Spleen (tissue), 13 donors: ENCODE measurements at places on chromosomes 16 and 17. TPM values are rescaled to one million over a fixed set of nuclear protein-coding genes. Genes with fewer than 3 reads are reported as not detected.

The CEP295NL gene
- total RNA-seq, result 9.5 TPM

DNA sequence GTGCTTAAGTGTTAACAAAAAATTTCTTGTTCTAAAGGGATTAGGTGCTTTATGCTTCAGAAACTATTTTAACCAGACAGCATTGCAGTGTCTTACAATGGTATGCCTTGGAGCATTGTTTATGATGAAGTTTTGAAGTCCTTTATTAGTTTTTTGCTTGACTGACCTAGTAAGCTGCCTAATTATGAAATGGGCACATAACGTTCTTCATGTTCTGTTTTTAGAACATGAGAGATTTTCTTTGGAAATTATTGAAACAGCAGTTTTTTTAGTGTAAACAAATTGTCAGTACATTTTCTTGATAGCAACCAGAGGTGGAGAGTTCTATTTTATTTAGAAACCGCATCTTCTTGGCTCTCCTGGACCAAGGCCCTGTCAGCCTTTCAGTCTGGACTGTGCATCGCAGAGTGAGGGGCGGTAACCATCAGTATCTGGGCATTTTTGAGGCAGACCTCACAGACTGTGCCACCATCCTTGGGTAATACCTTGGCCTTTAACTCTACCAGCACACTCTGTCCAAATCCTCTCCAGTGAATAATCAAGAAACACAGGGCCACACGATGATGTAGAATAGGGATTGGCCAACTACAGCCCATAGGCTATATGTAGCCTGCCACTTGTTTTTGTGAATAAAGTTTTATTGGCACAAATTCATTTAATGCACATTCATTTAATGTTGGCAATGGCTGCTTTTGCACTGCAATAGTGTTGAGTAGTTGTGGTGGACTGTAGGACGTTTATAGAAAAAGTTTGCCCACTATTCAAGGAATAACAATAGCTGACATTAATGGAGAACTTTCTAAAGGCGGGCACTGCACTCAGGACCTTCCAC, 81.1 kb downstream of the VPS35L start:
- H3K27me3 ChIP-seq, result no peaks in the 10 kb centered on the region
- H3K4me3 ChIP-seq, result no peak overlapping the region
- H3K4me1 ChIP-seq, result no peaks in the 10 kb centered on the region
- DNase-seq, result no peak

DNA sequence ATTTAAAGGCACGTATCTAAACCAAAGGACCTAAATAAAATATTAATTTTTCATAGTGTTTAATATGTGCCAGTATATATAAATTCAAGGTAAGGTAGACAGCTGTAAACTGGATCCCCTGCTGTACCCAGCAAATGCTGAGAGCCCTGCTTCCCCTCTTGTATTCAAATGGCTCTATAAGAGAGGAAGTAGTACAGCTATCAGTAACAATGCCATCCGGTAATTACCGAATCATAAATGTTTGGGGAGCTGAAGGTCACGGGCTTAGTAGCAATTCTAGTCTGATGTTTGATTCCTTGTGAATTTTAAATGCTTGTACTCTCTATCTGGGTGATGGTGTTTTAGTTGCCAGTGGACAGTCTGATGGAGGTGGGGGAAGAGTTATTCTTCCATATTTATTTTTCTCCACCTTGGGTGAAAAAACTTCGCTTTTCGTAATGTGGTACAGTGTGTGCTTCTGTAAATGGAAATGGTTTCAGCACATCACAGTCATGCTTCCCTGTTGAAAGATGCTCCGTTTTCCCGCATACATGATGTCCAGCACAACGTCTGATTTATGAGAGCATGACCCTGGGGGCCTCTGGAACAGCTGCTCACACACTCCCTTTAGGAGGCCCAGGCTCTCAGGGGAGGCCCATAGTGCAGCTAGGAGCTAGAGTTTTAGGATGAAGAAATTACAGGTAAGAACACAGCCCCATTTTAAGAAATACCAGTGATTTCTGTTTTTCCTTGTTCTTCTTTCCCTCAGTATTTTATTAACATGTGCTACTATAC, 423.9 kb downstream of the WWOX start:
- peaks cover 20% of the 10 kb centered on the region for H3K4me1 ChIP-seq
- H3K4me3 ChIP-seq, result no peak overlapping the region
- no peak for DNase-seq

The DOC2A gene
- 2.4 TPM for total RNA-seq

DNA sequence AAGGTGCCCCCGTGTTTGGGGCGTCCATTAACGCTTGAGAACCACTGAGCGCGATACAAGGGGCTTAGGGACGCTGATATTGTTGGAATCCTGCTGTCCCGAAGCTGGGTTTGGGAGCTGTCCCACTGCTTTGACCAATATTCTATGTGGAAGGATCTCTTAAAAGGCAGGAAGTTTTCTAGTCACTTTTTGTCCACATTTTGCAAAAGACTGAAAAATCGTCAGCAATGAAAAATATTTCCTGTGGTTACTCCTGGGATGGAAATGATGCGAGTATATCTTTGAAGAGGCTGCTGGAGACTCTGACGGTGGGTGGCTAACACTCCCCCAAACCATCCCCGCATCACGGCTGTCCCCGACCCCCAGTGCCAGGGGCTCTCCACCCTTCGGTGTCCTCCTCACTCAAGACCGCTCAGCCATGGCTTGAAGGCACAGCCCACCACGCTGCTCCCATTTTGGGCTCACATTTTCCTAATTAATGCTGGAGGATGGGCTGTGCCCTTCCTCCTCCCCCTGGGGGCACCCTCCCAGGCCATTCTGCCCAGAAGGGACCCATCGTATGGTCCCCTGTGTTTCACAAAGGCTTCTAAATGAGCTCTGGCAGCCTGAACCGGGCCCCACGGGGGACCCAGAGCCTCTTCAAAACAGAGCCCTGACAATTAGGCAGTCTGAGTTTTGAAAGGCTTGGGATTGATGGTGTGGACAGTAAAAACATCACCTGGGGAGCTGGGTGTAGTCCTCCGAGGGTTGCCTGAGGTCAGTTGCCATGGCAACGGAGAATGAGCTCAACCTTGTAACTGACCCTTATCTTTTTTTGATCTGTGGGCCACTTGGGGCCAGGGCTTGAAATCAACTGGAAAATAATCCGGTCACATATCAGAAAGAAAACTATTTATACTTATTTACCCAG, 158.6 kb downstream of the C16orf78 start:
- H3K36me3 ChIP-seq, result no peaks in the 10 kb centered on the region
- no peak overlapping the region for H3K27ac ChIP-seq
- peak; percentile 47 for DNase-seq

The KRT39 gene
- not detected for total RNA-seq

The HOXB9 gene
- total RNA-seq, result 0.30 TPM

DNA sequence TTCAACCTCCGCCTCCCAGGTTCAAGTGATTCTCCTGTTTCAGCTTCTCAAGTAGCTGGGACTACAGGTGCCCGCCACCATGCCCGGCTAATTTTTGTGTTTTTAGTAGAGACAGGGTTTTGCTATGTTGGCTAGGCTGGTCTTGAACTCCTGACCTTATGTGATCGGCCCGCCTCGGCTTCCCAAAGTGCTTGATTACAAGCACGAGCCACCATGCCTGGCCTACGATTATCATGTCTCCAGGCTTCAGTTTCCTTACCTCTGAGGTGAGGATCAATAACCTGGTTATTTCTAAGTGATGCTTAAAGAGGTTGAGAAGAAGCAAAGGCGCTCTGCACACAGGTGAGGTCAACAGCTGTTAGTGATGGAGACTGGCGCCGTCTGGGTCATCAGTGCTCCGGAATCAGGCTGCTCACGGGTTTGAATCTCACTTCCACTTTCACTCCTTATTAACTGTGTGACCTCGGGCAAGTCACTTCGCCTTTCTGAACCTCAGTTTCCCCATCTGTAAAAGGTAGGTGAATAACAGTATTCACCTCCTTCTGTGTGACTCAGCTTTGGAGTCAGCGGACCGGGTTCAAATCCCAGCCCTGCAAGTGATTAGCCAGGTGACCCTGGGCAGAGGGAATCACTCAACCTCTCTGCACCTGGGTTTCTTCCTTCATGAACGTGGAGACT, 745 bp upstream of the ABCC1 start:
- no peaks in the 10 kb centered on the region for H3K36me3 ChIP-seq
- no peaks in the 10 kb centered on the region for H3K27me3 ChIP-seq
- H3K4me1 ChIP-seq, result peaks cover 39% of the 10 kb centered on the region
- H3K27ac ChIP-seq, result peak overlapping the region; percentile 93
- H3K4me3 ChIP-seq, result peak overlapping the region; percentile 94

DNA sequence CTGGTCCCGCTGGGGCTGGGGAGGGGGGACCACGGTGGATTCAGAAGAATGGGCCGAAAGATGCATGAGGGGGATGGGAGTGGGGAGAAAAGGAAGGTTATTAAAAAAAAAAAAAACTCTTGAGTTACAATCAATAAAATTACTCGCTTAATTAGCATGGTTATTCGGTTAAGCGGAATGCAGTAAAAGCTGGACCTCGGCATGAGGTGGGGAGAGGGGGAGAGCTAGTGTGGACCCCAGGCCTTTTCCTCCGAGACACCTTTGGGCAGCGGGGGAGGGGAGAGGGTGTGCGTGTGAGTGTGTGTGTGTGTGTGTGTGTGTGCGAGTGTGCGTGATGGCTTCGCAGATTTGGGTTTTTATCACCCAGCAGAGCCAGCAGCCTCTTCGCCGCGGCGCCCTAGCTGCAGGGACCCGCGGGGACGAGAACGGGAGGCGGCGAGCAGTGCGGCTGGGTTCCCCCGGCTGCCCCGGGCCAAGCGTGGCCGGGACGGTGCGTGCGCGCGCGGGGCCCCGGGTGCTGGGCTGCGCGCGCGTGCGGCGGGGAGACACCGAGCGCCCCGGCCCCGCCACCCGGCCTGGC, 3.7 kb downstream of the BAHCC1 start:
- DNase-seq, result no peak
- H3K4me1 ChIP-seq, result peaks cover 50% of the 10 kb centered on the region
- peak overlapping the region; percentile 91 for H3K27ac ChIP-seq
- H3K27me3 ChIP-seq, result peaks cover 70% of the 10 kb centered on the region
- no peaks in the 10 kb centered on the region for H3K36me3 ChIP-seq

- no peak overlapping the region for H3K4me3 ChIP-seq
- no peaks in the 10 kb centered on the region for H3K36me3 ChIP-seq
These were observed 7.6 kb upstream of the BEAN1 start for GRCh38 chr16:66419527-66419926.

- H3K4me3 ChIP-seq, result no peak overlapping the region
- peaks cover 36% of the 10 kb centered on the region for H3K27me3 ChIP-seq
- peaks cover 13% of the 10 kb centered on the region for H3K4me1 ChIP-seq
- DNase-seq, result peak; percentile 90
These were observed 10.1 kb upstream of the CA4 start for GRCh38 chr17:60139438-60140285.

The TAT gene
- not detected for total RNA-seq

DNA sequence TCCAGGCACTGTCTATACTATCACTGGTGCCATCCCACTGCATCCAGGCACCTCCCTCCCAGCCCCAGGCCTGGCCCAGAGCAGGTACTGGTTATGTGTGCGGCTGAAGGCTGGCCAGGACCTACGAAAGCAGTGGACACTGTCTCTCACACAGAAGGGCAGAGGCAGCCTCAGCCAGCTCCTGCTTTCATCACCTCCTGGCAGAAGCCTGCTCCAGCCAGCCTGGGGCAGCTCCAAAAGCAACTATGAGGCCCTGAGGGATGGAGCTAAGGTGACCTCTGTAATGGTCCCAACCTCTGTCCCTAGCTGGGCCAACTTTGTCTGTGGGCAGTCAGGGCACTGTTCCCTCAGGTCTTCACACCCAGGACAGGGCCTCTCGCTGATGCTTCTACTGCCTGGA, 18.8 kb downstream of the HSD11B2 start:
- H3K27ac ChIP-seq, result peak overlapping the region; percentile 47
- no peaks in the 10 kb centered on the region for H3K27me3 ChIP-seq
- no peak for DNase-seq
- H3K36me3 ChIP-seq, result no peaks in the 10 kb centered on the region
- no peak overlapping the region for H3K4me3 ChIP-seq

DNA sequence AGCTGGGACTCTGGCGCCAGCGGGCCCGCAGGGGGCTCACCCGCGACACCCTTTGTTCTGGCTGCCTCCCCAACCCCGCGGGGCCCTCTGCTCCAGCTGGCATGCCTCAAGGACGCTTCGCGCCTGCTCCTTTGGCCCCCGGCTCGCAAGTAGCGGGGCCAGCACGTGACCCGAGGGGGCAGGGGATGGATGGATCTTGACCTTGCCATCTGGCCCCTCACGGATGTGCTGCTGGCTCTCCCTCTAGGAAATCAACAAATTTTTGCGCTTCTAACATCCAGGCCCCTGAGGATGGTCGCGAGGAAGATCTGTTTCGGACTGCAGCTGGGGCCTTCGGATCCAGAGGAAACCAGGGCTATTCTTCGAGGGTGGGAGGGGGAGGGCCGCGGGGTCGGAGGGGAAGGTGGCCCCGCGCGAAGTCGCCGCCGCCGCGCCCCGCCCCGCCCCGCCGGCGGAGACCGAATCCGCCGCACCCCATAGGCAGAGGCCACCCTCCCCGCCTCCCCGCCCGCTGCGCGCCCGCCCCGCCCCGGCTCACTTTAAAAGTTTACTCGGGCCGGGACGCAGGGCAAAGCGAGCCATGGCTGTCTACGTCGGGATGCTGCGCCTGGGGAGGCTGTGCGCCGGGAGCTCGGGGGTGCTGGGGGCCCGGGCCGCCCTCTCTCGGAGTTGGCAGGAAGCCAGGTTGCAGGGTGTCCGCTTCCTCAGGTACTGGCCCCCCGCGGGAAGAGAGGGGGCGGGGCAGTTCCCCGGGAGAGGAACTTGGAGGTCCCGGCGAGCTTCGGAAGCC, at the start of gene ACSF2:
TSS of gene ACSF2 (plus strand) at position 537 of the 790 bp plus-strand sequence. CDS start at position 581, 44 bp downstream.
- no peaks in the 10 kb centered on the region for H3K27me3 ChIP-seq
- no peaks in the 10 kb centered on the region for H3K36me3 ChIP-seq
- H3K27ac ChIP-seq, result peak within 1 kb of the TSS; percentile 89
- H3K4me1 ChIP-seq, result peaks cover 56% of the 10 kb centered on the region
- DNase-seq, result peak; percentile 94
- peak within 1 kb of the TSS; percentile 56 for H3K4me3 ChIP-seq

The NOL3 gene
- total RNA-seq, result 13.8 TPM

DNA sequence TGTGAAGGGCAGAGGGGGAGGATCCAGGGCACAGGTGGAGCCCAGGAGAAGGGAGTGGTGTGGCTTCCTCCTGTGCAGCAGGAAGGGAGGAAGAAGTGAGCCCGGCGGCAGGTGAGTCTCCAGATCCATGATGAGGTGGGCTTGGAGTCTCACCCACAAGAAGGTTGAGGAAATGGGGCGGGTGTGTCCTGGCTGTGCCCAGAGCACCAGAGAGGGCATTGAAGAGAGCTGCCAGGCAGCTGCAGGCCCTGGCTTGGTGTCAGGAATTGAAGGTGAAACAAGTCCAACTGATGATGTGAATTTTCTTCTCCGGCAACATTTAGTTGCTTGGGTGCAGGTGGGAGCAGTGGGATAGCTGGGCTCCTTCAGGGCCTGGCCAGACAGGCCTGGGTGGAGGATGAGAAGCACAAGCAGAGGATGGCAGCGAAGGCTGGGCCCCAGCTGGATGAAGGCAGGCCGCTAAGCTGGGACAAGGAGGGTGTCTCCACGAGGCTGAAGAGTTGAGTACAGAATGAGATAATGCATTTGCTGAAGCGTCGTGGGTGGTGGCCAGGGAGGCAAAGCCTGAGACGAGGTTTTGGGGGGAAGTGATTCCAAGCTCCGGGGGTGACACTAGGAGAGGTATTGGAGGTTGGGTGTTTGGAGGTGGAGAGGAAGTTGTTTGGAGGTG, 18.3 kb downstream of the NT5M start:
- no peak overlapping the region for H3K27ac ChIP-seq
- H3K36me3 ChIP-seq, result no peaks in the 10 kb centered on the region
- H3K27me3 ChIP-seq, result no peaks in the 10 kb centered on the region
- H3K4me3 ChIP-seq, result no peak overlapping the region

GRCh38 chr17:31780483-31780882, 78.6 kb downstream of the COPRS start:
- H3K27ac ChIP-seq, result no peak overlapping the region
- H3K4me3 ChIP-seq, result no peak overlapping the region
- H3K36me3 ChIP-seq, result no peaks in the 10 kb centered on the region
- no peaks in the 10 kb centered on the region for H3K4me1 ChIP-seq
